ENCODE measurements at places on chromosomes 7 and 10.

DNA sequence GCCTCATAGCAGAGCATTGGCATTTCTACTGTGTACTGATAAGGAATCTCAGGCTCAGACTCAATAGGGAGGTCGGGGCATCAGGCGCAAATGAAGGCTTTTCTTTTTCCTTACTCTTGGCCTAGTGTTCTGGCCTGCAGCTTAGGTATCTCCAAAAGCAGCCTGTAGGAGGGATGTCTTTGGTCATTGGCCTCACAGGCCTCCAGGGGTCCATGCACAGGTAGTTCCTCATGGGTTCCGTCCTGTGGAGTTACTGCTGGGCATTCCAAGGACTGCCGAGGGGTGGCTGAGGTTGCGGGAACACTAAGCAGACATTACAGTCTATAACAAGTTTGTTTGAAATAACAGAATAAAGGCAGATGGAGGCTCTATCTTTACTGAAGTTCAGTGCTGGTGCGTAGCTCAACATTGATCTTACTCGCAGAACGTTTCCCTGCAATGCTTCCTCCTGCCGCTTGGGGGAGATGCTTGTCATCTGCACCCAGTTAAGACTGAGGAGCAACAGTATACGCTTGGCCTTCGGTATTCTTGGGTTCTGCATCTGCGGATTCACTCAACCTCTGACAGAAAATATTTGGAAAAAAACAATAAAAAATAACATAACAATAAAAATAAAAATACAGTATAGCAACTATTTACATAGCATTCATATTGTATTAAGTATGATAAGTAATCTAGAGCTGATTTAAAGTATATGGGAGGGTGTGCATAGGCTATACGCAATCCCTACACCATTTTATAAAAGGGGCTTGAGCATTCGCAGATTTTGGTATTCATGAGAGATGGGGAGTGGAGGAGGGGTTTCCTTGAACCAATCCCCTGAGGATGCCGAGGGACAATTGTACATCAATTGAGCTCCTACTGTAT lies 58.9 kb downstream of the SH2D4B start:
- peak; percentile 24 for DNase-seq

- no peak for DNase-seq
These were observed 648.5 kb upstream of the LRRN3 start for GRCh38 chr7:110442381-110442837.

GRCh38 chr10:100071529-100071928 lies 10.1 kb downstream of the CPN1 start:
- DNase-seq, result no peak

DNA sequence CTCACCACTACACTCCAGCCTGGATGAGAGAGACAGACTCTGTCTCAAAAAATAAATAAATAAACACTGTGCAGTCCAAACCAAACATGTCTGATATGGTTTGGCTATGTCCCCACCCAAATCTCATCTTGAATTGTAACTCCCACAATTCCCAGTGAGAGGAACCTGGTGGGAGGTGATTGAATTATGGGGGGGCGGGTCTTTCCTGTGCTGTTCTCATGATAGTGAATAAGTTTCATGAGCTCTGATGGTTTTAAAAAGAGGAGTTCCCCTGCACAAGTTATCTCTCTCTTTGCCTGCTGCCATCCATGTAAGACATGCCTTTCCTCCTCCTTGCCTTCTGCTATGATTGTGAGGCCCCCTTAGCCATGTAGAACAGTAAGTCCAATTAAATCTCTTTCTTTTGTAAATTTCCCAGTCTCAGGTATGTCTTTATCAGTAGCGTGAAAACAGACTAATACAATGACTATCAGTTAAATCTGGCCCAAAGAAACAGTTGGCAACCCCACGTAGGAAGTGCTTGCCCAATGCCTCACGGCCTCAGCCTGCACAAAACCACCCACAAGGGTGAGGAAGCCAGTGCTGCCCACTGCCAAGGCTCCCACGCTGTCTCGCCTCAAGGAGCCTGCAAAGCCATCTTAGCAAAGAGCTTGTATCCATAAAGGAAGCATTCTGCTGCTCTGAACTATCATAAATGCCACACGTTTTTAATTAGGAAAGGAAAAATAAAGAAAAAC lies 64.7 kb downstream of the PIK3AP1 start:
- no peak for DNase-seq

DNA sequence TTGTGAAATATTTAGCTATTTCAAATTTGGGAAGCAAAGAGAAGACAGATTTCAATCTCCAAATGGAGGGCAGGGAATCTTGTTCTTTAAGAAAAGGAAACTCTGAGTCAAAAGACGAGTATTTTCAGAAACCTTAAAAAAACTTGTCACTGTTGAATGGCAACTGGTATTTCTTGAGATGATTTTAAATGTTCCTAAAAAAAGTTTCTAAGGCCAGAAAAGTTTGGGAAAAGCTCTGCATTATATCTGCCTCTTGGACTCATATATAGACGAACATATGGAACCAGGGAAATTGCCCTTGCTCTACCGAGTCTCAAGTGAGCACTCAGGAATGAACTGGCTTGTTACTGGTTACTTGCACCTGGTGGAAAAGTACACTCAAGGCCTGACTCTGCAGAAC lies 69.5 kb downstream of the ADAM22 start:
- no peak for DNase-seq

DNA sequence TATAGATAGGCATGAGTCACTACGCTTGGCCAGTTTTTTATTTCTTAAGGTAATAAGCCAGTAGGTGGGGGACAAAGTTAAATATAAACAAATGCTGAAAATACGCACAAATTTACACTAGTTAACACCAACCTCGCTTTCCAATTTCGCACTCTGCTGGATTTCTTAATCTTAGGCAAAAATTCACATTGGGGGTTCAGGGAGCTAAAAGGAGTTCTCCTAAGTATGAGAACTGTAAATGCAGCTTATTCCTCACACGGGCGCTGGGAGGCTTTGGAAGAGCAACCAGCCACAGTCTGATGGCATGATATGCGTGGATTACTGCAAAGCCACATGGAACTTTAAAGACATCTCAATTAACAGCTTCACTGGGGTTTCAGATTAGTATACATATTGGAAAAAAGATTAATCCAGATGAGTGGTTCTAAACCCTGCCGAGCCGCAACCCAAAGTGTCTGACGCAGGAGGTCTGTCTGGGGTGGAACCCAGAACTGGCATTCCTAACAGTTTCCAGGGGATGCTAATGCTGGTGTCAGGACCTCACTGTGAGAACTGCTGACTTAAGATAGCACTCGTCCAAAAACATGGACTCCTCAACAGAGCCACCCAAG lies 16.2 kb downstream of the TNS3 start:
- no peak for DNase-seq

GRCh38 chr7:102093599-102094315 lies 192.9 kb upstream of the SH2B2 start:
- no peak for DNase-seq

GRCh38 chr10:49649936-49650723 lies 29.3 kb upstream of the C10orf53 start:
- DNase-seq, result no peak

GRCh38 chr7:44646176-44646920 lies 39.9 kb downstream of the OGDH start:
- no peak for DNase-seq

DNA sequence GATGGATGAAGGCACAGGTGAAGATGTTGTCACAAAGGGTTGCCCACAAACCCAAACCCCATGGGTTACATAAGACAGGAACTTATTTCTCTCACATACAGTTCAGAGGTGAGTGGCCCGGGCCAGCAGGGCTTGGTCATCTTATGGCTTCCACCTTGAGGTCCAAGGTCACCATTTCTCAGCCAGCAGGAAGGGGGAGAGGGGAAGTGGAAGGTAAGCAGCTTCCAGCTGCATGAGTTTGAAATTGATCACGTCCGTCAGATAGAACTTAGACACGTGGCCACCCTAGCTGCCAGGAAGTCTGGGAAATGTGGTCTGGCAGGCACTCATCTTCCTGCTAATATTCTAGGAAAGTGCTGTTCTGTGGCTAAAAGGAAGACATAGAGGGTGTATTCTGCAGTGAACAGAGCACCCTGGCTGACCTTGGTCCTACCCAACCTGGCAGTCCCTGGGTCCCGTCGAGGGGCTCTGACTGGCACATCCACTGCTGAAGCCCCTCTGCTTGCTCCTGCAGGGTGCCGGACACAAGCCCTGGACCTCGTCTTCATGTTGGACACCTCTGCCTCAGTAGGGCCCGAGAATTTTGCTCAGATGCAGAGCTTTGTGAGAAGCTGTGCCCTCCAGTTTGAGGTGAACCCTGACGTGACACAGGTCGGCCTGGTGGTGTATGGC lies 49.5 kb downstream of the VWA2 start:
- no peak for DNase-seq

DNA sequence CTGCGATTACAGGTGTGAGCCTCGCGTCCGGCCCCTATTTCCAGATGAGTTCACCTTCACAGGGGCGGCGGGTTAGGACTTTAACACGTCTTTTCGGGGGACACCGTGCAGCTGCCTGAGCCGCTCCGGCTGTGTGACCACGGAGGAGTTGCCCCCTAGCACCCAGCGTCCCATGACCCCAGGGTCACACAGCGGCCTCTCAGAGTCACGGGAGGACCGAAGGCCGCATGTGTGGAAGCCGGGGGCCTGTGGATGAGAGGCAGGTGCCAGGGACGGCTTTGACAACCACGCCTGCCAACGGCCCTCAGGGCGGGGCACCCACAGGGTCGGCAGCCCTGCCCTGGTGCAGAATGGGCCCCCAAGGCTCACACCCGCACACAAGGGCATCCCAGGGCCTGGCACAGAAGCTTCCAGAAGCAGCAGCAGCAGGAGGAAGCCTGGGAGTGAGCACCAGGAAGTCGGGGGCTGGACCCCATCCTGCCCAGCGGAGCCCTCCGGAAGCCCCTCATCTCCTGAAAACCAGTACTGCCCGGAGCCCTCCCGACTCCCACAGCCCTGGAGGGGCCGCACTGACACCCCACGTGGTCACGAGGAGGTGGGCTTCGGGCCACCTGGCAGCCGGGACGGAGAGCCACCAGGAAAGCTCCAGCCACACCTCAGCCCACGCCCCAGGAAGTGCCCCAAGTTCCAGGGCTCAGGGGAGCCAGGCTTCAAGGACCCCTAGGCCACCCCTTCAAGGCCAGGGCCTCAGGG lies 32.7 kb downstream of the ADAP1 start:
- DNase-seq, result no peak

GRCh38 chr7:53383131-53383530 lies 347.7 kb downstream of the POM121L12 start:
- DNase-seq, result no peak

DNA sequence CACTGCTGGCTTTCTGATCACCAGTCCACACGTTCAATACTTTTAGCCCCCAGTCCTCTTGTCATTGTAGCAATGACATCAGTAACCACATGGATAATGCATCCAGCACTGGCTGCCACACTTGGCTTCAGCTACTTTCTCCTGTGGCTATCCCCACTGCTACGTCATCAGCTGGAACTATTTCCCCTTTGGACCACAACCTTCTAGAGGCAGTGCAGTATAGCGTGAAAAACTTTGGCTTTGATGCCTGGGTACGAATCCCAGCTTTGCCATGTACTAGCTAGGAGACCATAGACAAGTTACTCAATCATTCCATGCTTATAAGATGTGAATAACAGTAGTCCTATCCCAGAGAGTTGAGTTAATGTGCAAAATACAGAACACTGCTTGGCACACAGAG lies 63.2 kb downstream of the CCDC3 start:
- no peak for DNase-seq

DNA sequence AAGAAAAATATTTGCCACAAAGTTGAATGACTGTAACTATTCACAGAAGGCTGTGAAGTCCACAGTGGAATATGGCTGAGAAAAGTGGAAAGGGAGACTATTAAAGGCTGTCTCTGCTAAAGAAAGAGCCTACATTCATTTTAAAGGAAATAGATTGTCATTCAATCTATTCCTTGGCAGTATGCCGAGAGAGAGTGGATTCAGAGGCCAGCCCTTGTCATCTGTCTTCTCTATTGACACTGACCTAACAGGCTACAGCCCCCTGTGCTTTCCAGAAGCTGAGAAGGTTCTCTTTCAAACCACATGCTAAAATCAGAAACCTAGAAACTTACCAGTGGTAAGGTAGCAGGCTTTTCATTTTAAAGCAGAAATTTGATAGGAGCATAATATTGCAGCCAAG lies 12.1 kb downstream of the ODAD2 start:
- no peak for DNase-seq

- DNase-seq, result no peak
These were observed 658.3 kb downstream of the SUGCT start for GRCh38 chr7:40793132-40793531.

DNA sequence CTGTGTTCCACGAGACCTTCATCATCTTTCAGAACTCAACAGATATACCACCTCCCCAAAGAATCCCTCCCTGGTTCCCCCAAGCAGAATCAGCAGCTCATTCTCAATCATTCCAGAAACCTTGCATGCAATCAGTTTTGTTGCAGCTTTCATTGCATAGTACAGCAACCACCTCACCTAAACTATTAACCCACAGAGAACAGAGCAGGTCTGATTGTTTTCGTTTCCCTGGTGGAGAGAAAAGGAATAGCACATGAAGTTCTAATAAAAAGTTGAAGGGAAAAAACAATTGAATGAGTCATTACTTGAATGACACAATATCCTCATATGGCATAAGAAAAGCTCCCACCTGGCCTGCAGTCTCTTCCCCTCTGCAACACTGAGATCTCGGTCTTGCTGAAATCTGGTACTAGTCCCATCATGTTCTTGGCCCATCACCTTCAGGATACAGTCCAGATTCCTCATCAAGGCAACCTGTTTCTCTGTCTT lies 147.1 kb upstream of the GDF10 start:
- DNase-seq, result no peak

DNA sequence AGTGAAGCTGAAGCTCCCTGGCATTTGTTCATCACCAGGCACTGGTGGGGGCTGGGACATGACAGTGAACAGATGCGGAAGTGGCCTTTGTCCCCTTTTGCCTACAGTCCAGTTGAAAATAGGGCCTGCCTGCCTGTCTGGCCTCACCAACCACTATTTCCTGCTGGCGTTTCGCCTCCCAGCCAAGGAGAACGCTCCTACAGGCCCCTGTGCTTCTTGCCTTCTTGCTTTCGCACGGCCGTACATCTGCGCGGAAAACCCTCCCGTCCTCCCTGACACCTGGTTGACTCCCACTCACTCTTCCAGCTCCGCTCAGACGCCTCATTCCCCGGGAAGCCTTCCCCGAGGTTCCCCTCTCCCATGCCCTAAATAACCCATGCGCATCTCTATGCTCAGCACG lies 317.3 kb downstream of the PRPF18 start:
- DNase-seq, result no peak

- DNase-seq, result no peak
These were observed 82.4 kb upstream of the INHBA start for GRCh38 chr7:41785265-41785664.
